Heart right ventricle (tissue), 16 donors: ENCODE measurements at places on chromosomes 13 and 19. TPM values are rescaled to one million over a fixed set of nuclear protein-coding genes. Genes with fewer than 3 reads are reported as not detected.

SKA3 gene
- polyA plus RNA-seq, result 0.06 TPM

ZNF428 gene
- polyA plus RNA-seq, result 94.9 TPM

APOC1 gene
- polyA plus RNA-seq, result 3.6 TPM

RGCC gene
- 48.3 TPM for polyA plus RNA-seq
